ENCODE measurements at places on chromosomes 1 and 21.

GRCh38 chr1:47537966-47538365, 100.1 kb downstream of the FOXD2 start:
- no peak for DNase-seq

DNA sequence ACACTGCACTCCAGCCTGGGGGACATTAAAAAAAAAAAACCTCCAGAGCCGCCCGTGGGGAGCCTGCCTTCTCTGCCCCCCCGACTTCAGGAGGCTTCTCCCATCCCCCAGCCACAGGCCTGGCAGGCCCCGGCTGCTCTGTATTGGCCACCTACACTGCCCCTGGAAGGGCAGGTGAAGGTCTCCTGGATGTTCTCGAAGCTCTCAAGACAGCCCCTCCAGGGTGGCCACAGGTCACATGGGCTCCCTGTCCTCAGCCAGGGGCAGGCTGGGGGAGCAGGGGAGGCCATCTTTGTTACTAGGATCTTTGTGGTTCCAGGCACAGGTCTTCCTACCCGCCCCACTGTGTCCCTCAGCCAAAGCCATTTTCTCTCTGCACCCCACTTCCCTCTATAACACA, 32.8 kb downstream of the PADI6 start:
- no peak for DNase-seq

DNA sequence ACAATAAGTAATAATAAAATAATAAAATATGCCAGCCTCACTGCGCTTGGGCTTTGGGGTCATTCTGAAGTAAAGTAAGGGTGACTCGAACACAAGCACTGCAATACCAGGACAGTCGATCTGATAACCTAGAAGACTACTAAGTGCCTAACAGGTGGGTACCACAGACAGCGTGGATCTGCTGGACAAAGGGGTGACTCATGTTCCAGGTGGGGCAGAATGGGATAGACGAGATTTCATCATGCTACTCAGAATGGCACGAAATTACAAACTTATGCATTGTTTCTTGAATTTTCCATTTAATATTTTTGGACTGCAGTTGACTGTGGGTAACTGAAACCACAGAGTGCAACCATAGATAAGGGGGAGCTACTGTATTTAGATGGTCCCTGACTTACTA, 221.1 kb upstream of the GREM2 start:
- DNase-seq = no peak

- no peak for DNase-seq
These were observed 53.8 kb upstream of the APP start for GRCh38 chr21:26224366-26224765.

GRCh38 chr21:19850157-19850556, 1148.1 kb upstream of the NCAM2 start:
- DNase-seq = no peak
